ENCODE measurements at places on chromosomes 16 and 17. TPM values are rescaled to one million over a fixed set of nuclear protein-coding genes. Genes with fewer than 3 reads are reported as not detected.

The TNFSF13 gene
- polyA plus RNA-seq = 3.7 TPM

The KRT33A gene
- polyA plus RNA-seq = not detected

The SLC13A2 gene
- not detected for polyA plus RNA-seq

The IFI35 gene
- polyA plus RNA-seq = 44.8 TPM

The PPP1R27 gene
- polyA plus RNA-seq = 0.11 TPM

All from naive thymus-derived CD8-positive, alpha-beta T cell (primary cell).